GM12865 (cell line): ENCODE measurements at places on chromosomes 7 and 10.

DNA sequence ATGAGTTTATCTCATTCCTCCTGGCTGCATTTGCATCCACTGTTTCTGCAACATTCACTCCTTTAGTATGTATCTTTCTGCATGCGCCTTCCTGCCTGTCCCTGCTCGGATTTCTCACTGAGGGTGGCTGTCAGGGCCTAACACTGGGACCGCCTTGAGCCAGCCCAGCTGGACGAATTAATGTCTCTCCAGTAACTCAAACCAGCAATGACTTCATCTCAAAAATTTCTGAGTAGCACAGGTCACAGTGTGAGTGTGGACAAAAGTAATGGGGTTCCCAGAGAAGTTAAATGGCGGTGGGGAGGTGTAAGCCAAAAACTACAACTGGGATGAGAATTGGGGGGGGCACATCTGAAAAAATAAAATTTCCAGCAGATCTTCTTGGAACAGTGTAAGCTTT is 444.0 kb upstream of the MGMT start:
- no peak for DNase-seq

- no peak for DNase-seq
These were observed 20.5 kb upstream of the ZNF273 start for GRCh38 chr7:64882341-64883112.

GRCh38 chr10:96688789-96689188 is 31.5 kb downstream of the PIK3AP1 start:
- DNase-seq, result no peak

DNA sequence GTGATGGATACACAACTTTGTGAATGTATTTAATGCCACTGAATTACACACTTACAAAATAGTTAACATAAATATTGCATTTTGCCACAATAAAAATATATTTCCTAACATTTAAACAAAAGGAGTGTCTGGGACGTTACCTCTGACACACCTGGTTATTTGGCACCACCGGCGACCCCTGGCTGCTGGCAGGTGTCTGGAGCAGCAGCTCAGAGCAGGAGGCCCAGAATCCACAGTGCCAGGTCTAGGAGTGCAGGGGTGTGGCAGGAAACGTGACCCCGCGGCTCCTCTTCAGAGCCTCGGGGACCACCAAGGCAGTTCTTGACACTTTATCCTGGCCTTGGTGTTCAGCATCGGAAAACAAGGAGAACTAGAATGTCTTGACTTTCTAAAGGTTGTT is 46.3 kb downstream of the MGMT start:
- no peak for DNase-seq

GRCh38 chr7:54782829-54783228 is 23.8 kb upstream of the SEC61G start:
- DNase-seq, result no peak

GRCh38 chr7:130989101-130989795 is 255.2 kb upstream of the KLF14 start:
- DNase-seq, result no peak
